RPMI7951 (cell line): ENCODE measurements at places on chromosomes 7 and 10.

DNA sequence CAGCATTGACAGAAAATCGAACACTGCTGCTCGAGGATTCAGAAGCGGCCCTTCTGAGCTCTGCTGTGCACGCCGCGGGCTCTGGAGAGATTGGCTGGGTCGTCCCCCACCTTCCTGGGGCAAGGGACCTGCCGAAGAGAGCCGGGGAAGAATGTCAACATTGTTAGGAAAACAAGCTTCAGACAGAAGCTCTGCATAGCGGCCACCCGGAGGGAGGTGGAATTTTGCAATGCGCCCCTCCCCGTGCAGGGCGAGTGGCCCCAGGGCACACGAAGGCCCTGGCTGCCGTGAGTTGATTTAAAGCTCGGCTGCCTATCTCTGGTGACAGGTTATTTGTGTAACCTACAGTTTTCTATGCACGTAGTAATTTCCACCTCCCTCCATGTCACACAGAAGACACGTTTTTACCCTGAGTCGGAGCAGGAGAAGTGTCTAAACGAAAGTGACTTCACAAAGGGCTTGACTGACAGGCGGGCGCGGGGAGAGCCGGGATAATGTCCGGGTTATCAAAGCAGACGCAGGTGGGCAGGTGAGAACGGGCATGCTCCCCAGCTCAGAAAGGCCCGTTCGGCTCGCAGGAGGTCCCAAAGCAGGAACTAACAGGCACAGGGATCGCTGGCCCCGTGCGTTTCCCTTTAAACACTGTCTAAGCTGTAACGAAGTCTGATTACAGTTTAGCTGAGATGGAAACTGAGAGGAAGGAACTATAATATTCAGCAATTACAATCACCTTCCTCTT is 84.6 kb downstream of the PDGFA start:
- no peak for DNase-seq

DNA sequence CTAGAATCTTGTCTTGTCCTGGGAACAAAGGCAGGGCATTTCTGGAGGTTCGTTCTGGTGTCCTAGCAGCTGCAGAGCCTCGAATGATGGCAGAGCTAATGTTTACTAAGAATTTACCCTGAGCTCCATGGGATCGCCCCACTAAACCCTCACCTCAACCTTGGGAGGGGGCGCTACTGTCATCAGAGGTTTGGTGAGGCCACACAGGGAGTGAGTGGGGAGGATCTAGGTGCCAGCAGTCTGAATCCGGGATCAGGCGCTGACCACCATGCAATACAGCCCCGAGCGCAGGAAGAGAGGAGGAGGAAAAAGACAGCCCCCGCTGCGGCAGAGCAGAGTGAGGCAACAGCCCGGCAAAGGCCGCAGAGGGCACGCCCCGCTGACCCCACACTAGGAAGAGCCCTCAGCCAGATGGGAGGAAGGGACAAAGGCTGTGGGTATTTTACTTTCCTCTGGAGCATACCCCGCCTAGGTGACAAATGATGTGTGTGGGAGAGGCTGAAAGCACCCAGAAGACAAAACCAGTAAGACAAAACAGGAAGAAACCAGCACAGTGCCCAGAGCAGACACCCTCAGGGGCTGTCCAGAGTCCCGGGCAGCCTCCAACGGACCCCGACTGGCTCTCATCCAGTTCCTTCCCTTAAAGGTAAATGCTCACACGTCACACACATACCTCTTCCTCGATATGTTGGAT is 103.5 kb downstream of the FAM53B start:
- DNase-seq = peak; percentile 3

GRCh38 chr7:94080551-94080950 is 76.4 kb upstream of the BET1 start:
- peak; percentile 28 for DNase-seq

- DNase-seq = peak; percentile 38
Measured at GRCh38 chr7:38744746-38745145, 113.6 kb upstream of the AMPH start.

GRCh38 chr7:105448181-105448580 is 59.5 kb upstream of the SRPK2 start:
- DNase-seq = no peak

DNA sequence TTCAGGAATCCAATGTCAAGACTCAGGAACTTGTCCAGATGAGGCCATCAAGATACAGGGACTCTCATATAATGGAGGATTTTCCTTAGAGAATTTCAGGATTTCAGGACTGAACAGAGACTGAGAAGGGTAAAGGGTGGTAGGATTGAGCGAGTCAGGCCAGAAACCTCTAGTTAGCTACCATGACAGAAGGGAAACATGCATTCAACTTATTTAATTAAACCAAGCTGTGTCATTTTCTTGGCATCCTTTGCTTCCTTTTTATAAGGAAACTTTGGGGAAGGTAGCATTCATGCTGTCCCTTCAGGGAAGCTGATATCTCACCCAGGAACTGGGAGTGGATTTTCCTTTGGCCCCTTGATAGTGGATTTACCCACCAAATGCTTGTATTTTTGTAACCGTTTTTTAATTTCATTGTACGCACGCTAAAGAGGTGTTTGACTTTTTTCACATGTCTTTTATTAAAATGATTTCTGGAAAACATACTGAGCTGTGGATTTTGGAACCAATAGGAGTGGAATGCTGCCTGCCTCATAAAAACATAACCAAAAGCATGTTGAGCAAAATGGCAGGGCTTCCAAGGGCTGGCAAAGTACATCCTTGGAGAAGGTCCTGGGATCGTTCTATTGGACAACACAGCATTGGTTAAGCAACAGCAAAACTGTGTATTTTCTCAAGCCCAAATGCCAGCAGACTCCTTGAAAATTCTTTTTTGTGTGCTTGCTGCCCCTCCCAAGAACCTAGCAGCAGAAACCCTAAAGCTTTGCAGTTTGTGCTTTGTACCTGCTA is 104.5 kb downstream of the CXCL12 start:
- DNase-seq = peak; percentile 41

DNA sequence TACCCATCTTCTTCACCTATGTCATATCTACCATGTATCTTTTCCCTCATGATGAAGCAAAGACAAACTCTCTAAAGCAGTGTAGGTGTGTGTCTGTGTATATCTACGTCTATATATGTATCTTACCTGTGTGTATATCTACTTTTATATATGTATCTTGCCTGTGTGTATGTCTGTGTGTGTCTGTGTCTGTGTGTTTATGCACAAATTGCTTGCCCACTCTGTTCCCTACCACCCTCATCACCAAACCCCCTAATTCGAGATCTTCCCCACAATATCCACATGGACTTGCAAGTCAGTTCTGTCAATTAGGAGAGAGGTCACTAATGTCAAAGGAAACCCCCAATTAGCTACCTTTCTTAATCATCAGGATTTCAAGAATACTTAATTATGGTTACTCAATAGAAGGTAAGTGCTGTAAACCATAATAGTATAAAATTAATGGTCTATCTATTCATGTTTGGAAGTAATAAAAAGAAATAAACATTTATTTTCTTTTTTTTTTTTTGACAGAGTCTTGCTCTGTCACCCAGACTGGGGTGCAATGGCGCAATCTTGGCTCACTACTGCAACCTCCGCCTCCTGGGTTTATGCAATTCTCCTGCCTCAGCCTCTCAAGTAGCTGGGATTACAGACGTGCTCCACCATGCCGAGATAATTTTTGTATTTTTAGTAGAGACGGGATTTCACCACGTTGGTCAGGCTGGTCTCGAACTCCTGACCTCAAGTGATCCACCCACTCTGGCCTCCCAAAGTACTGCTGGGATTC is 43.6 kb downstream of the ANKRD61 start:
- DNase-seq = no peak

DNA sequence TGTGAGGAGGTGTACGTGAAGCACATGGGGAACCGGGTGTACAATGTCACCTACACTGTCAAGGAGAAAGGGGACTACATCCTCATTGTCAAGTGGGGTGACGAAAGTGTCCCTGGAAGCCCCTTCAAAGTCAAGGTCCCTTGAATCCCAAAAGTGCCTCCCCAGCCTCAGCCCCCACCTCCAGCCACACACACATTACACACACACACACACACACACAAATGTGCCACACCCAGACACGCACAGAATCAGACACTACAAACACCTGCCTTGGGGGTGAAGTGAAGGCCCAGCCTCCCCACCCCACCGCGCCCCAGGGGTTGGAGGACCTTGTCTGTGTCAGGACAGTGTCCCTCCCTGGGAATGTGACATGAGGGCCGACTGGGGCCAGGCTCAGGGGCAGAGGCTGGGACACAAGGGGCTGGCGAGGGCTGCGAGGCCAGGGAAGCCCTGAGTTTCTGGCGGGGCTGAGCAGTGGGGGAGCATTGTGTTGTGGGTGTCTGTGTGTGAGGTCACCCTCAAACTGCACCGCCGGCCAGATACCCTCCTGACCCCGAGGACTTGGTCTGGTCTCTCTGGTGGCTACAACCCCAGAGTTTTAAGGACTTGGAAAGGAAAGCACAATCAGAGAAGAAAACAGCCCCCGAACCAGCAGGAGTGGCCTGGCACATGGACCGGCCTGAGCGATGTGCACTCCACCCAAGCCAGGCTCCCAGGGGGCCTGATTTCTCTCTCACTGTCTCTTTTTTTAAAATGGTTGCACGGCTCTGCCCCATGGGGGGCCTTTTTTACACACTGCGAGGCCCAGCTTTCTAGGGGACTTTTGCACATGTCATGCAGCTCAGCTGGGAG is 4.0 kb upstream of the ATP6V1F start:
- no peak for DNase-seq

DNA sequence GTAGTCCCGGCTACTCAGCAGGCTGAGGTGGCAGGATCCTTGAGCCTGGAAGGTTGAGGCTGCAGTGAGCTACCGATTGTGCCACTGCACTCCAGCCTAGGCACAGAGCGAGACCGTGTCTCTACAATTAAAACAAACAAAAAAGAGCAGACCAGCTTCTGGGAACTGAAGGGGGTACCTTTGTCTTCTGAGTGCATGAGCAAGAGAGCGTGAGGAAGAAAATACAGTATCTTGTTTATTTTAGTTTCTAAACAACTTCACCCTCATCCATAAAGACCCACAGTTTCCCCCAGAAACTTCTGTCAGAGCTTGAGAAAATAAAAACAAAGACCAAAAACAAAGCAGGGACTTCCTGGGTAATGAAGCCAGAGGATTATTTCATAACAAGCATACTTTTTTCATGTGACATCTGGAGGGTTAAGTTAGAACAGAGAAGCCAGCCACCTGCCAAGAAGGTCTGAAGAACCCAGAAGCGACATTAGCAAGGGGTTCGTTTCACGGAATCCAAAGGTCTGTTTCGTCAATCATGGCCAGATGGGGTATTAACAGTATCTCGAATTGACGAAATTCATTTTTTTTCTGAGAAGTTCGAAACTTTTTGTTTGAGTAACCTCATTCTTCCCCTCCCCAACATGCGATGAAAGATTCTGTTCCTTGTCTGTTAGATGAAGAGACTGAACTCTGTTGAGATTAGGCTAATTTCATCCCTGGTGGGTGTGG is 10.2 kb upstream of the IL2RA start:
- DNase-seq = no peak

- no peak for DNase-seq
Measured at GRCh38 chr7:104136561-104136960, 71.3 kb downstream of the ORC5 start.

GRCh38 chr10:3734111-3734510 is 50.9 kb downstream of the KLF6 start:
- no peak for DNase-seq

GRCh38 chr7:124765401-124766352 is at the start of gene GPR37:
TSS of gene GPR37 (minus strand) at chr7:124765792. CDS start at chr7:124764976, 816 bp downstream.
- peak; percentile 42 for DNase-seq

DNA sequence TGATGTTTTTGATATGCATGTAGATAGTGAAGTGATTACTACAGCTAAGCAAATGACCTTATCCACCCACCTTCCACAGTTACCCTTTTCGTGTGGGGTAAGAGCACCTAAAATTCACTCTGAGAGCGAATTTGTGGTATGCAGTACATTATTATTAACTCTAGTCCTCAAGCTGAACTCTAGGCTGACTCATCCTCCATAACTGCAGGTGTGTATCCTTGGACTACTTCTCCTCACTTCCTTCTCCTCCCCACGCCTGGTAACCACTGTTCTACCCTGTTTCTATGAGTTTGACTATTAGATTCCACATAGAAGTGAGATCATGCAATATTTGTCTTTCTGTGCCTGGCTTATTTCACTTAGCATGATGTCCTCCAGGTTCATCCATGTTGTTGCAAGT is 484.6 kb downstream of the GATA3 start:
- DNase-seq = no peak

DNA sequence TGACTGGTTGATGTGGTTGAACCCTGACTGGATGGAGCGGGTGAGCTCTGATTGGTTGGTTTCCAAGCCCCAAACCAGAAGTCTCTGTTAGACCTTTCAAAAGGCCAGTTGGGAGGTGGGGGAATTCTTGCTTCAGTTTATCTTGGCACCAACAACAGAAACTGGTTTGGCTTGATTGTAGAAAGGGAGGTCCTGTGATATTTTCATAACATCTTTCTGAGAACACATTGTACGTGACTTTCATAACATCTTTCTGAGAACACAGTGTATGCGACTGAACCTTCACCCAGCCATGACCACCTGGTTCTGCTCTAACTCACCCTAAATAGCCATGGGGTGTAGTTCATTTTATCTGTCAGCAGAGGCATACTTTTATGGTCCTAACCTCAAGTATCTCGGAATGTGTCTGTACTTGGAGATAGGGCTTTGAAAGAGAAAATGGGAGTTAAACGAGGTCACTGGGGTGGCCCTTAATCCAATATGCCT is 88.3 kb downstream of the GALNT17 start:
- DNase-seq = no peak

- DNase-seq = peak; percentile 54
Measured at GRCh38 chr7:12729112-12729511, 41.7 kb downstream of the ARL4A start.

GRCh38 chr7:152522571-152523067 is 86.8 kb upstream of the KMT2C start:
- no peak for DNase-seq
